ENCODE measurements at places on chromosomes 4 and X.

GRCh38 chr4:7411896-7412553 is 22.7 kb downstream of the PSAPL1 start:
- no peak for DNase-seq

DNA sequence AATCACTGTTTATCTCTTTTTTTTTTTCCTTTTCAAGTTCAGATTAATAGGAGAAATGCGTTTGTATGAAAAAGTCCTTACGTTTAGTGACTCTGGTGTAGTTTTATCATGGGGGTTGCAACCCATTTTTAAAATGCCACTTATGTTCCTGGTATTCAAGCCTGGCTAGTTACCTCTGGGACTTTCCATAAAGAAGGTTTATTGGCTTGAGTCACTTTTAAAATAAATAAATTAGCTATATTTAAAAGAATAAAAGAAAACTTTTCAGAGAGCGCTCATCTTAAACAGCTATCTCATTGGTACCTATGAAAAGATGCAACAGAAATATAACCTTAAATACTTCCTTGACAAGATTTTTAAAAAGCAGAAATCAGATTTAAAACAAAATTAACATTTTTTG is 275.0 kb upstream of the IL1RAPL1 start:
- DNase-seq, result no peak

GRCh38 chr4:130080872-130081451 is 985.0 kb downstream of the C4orf33 start:
- no peak for DNase-seq

DNA sequence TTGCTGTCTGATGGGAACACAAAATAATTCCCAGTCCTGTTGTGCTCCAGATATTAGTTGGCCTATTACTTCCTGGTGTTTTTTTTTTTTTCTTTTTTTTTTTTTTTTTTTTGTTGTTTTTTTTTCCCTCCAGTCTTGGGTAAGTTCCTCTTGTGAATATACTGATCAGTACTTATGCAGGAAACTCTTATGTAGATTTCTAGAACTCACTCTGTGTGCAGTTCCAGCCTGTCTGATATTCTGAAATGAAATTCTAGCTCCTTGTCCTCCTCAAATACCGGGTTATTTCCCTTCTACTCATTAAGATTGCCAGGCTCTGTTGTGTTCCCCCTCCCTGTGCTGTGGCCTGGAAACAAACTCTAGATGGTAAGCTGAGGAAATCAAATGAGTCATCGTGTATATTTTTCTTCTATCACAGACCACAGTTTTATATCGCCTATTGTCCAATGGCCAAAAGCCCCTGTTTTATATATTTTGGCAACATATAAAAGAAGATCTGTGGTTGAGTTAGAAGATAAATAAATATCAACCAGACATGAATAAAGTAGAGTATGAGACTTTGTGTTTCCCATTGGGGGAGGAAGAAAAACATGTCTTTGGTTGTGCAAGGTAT is 124.3 kb upstream of the UGT8 start:
- no peak for DNase-seq

DNA sequence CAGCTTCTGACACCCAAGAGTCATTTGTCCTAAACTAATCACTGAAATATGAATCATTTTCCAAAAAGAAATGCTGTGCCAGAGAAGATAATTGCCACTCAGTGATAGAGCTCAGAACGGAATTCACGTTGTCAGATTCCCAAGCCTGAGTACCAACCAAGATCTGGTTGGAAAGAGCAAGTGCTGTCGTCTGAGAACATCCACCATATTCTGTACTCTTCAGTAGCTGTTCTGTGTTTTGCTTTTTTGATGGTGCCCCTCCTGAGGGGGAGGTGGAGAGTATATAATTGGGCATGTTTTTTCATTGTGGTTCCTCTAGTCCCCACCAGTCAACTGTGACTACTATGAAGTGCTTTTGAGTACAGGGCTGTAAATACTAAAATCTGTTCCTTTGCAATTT is 13.2 kb downstream of the RUFY3 start:
- no peak for DNase-seq

DNA sequence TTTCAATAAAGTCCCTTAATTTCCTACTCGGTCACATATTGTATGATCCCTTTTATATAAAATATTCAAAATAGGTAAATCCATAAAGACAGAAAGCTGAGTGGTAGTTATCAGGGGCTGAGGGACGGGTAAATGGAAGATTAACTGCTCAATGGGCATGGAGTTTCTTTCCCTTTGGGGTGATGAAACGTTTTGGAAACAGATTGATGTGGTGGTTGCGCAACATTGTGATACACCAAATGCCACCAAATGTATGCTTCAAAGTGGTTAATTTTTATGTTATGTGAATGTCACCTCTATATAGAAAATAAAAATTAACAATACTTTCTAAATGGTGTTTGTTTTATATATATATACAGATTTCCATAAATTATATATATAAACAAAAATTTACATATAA is 15.0 kb upstream of the MAOB start:
- no peak for DNase-seq

Measured in right renal cortex interstitium (tissue), 3 donors.